DMS 273 treated with DMSO at 0.1 percent for 48 hours (cell line): ENCODE measurements at places on chromosomes 3 and 15.

- DNase-seq, result no peak
Measured at GRCh38 chr3:75906555-75907112, 121.3 kb upstream of the ZNF717 start.

DNA sequence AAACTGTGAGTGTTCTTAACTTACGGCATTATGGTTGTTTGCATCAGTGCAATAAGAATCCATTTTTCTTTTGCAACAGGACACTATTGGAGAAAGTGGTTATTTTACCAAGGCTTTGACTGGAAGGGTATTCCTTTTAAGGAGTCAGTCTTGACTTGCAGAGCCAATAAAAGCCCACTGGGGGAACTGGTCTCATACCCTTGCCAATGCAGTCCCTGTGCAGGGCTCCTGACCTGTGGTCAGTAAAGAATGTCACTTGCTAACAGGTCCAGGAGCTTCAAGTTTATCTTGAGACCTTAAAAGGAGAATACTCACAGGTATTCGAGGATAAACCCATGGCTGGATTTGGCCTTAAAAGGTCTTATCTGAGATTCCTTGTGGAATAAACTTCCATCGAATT, 227.8 kb upstream of the GBE1 start:
- DNase-seq, result no peak

- DNase-seq, result no peak
Measured at GRCh38 chr3:81886081-81886480, 124.6 kb upstream of the GBE1 start.

- DNase-seq, result no peak
Measured at GRCh38 chr3:141669434-141669833, 68.7 kb upstream of the RNF7 start.

DNA sequence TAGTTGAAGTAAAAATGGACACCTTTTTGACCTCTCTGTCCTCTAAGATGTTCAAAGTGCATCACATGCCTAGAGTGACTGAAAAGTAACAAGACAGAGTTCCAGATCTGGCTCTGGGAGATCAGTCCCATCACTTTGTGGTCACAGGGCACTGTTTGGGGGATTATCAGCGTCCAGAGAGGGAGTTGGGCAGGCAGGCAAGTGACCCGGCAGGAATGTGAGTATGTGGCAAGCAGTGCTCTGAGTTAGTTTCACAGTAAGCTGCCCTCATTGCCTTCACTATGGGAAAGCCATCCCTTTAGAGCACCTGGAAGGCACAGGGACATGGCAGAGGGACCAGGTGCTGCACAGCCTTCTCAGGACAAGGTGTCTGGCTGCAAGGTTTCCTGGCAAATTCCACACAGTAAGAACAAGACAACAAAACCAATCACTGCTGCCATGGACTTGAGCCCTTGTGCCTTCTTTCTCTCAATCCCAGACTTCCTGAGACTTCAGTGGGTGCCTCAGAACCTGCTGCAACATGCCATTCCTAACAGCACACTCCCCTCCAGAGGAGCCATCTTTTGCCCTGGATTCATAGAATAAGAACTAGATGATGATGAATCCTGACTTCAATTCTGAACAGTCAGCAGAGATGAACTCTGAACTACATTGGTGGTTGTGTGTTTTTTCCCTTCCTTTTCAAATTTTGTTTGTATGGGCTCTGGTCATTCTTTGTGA, 55.2 kb downstream of the TIPARP start:
- no peak for DNase-seq

DNA sequence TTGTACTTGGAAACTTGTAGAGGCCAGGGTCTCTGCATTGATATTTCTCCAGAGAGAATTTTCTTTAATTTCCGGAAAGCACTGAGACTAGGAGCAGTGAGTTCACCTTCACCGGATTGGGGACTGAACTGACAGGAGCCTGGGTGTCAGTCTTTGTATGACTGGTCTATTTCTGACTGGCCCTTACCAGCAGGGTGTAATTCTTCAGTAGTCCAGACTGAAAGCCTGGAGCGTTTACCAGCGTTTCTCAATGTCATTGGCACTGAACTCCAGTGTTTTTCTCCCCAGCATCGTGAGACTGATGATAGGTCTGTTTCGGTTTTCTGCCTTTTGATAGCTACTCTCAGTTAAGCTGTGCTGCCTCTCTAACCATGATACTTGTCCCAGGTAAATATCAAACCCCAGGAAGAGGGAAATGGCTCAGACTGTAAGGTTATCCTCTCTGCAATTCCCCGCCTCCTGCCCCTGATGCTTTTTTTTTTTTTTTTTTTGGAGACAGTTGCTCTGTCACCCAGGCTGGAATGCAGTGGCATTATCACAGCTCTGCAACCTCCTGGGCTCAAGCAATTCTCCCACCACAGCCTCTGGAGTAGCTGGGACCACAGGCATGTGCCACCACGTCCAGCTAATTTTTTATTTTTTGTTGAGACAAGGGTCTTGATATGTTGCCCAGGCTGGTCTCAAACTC, 103.6 kb downstream of the CACNA2D3 start:
- no peak for DNase-seq

DNA sequence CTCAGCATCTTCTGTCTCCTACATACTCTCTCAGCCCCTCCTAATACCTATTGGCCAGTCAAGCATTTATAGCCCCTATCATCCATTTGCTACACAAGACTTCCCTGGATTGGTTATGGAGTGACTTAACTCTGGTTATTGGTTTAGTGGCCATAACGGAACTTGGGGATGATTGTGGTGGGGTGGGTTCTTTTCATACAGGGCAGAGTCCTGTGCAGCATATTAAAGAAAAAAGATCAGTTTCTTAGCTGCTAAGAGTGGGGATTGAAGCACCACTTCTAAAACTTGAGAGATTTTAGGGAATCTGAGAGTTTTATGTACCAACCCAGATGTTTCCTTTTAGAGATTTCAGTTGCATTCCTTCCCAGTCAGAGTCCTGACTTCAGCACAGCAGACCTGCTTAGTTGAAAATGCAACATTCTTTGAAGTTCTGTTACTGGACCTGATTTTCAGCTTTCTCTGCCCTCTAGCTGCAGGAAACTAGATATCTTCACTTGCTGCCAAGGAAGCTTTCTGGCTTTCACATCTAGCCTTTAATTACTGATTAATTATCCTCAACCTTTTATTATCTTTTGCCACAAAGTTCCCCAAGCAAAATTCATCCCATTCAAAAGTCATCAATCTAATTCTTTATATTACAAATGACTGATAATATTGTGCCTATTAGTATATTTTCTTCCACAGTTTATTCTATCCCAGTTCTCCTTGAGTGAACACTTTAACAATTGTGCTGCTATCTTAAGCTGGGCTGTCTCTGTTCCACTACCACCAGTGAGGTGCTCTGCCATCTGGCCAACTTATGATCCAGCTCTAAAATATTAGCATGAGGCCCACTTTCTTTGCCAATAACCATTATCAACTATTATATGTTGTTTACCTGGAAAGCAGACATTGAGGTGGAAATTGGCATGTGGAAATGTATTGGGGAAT, 906.0 kb upstream of the ALCAM start:
- peak; percentile 29 for DNase-seq

DNA sequence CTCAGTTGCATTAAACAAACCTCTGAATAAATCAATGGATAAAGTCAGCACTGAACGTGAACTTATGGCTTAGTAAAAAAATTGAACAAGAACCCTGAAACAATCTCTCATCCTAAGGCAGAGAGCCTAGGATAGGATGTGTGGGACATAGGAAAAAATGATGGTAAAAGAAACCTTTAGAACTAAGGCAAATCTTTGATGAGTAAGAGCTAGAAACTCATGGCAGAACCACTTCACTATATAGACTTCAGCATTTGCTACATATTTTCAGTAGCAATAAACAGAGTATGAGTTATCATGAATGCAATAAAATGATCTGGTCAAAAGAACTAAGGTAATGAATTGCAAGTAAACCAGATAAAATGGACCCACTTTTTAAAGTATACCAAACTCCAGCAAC, 725.8 kb upstream of the DPPA4 start:
- DNase-seq, result no peak

GRCh38 chr3:59549962-59550361, 500.1 kb upstream of the CFAP20DC start:
- no peak for DNase-seq

GRCh38 chr3:179391906-179392305, 44.4 kb downstream of the MFN1 start:
- no peak for DNase-seq

DNA sequence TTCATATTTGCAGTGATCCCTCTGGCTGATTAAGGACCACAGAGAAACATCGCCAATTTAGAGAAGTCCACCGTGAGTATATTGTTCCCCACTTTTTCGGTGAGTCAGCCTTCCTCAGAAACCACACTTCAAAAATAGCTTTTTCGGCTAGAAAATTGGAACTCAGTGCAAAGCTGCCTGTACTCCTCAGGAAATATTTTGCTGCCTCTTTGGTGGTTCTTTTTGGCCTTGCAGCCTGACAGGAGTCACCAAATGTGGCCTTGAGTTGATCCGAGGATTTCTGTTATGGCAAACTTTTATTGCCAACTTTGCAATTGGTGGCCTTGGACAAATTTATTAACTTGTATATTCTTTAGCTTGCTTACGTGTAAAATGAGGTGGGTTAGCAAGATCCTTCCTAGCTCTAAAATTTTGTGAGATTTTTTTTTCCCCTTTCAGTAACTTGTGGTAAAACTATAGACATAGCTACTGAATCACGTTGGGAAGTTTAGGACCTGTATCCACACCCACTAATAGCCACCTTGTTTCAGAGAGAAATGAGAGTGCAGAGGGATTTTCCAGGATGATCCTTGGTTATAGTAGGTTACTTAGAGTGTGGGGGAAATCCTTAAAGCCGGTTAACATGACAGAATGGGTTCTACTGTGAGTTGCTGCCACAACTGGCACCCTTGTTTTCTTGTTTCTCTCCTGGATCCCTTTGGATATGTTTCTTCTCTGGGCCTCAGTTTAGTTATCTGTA, 9.9 kb downstream of the ARL6IP5 start:
- no peak for DNase-seq

GRCh38 chr3:72657666-72658065, 190.6 kb downstream of the SHQ1 start:
- no peak for DNase-seq

- DNase-seq, result no peak
Measured at GRCh38 chr3:127844326-127844942, 22.1 kb upstream of the MGLL start.

GRCh38 chr3:120481081-120481480, 30.3 kb upstream of the FSTL1 start:
- DNase-seq, result no peak

- DNase-seq, result peak; percentile 77
Measured at GRCh38 chr3:127431066-127431465, 143.2 kb upstream of the PRR20G start.

DNA sequence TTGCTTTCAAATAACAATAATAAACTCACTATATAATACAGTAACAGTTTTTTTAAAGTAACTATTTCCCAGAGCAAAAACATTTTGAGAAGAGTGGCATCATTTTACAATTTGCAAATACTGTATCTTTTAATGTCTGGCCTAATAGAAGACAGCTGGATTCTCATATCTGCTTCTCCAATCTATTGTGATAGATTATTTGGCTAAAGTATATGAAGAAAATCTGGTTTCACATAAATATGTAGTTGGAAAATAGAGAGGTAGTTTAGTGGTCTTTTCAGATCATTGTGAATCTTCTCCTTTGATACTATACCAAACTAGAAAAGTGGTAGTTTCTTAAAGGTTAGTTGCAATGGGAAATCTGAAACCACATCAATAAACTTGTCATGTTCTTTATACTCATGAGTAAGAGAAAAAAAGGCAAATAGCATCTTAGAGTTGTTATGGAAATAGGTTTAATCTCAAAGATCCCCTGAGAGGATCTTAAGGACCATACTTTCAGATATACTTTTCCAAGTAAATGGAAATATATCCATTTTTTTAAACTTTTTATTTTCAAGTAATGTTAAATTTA, 124.8 kb upstream of the NR2E3 start:
- no peak for DNase-seq

- no peak for DNase-seq
Measured at GRCh38 chr15:48644467-48644826, 1.1 kb downstream of the FBN1 start.

GRCh38 chr3:72080095-72080494, 295.1 kb upstream of the PROK2 start:
- no peak for DNase-seq

DNA sequence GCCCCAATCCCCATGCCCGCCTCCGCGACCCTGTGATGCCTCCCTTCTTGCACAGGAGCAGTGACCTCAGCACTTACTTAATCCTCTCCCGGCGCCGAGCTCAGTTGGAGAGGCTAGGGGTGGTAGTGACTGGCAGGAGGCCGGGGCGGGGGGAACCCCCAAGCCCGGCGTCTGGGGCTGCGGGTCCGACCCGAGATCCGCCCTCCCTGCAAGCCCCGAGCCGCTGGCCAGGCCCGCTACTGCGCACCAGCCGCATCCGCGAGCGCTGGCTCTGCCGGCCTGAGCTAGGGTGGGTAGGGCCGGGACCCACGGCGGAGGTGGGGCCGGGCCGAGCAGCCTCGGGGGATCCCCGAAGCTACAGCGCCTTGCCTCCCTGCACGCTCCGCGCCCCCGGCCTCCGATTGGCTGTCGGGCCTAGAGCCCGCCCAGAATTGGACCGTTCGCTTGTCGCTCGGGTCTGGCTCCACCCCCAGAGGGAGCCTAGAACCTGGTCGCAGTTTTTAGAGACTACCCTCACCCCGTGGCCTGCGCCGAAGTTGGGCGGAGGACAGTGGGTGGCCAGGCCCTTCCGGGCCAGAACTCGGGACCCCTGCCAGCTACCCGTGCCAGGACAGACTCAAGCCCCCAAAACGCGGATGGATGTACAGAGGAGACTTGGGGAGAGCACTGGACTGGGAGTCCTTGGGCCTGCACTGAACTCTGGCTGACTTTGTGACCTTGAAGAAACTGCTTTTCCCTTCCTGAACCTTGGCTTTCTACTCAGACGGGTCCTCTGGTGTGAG, at the start of gene C3orf18:
TSS of gene C3orf18 (minus strand) at position 362 of the 782 bp plus-strand sequence. CDS start 2,048 bp downstream, outside the sequence.
- no peak for DNase-seq

DNA sequence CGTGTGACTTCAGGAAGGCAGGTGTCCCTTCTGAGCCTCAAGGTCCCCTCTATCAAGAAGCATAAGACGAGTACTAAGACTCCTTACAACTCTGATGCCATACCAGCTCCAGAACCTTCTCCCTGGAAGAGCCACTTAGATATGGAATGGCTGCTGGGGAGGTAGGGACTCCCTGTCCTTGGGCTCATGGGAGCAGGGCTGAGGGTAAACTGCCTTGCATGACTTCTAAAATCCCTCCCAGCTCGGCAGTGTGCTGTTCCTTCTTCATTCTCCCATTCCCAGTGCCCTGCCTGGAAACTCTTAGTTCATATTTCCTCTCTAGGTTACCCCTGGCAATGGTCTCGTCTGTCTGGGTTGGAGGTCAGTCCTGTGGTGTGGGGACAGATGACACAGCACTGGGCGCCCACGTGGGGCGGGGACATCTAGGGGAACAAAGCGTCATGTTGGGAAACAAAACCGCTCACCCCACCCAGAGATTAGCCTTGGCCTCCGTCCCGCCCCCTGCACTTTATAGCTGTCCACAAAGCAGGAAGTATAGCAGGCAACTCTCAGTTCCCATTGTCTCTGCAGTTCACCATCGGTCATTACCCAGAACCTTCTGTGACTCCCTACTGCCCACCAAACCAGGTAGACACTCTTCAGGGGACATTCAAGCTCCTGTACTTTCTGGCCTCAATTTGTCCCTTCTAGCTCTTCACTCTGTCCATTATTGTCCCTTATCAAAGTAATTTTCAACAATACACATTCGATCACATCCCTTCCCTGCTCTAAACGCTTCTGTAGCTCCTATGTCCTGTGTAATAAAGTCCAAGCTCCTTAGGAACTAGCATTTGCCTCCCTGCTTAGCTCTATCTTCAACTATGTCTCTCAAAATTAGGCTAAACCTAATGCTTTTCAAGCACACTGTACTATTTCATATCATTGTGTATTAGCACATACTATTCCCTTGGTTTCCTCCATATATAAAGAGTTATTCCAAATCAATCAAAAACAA, 73.8 kb downstream of the IQSEC1 start:
- DNase-seq, result no peak
